ENCODE measurements at places on chromosomes 2 and 18. TPM values are rescaled to one million over a fixed set of nuclear protein-coding genes. Genes with fewer than 3 reads are reported as not detected.

Gene RESP18
- total RNA-seq = not detected

Gene TXNDC2
- not detected for total RNA-seq

Gene TBC1D8
- total RNA-seq = 35.3 TPM

Gene ANKRD62
- total RNA-seq = not detected

Gene GAL3ST2
- not detected for total RNA-seq

Gene DSG4
- not detected for total RNA-seq

Gene ACMSD
- total RNA-seq = not detected

Gene GLI2
- 2.9 TPM for total RNA-seq

Gene LHCGR
- total RNA-seq = not detected

Gene RAB17
- 0.26 TPM for total RNA-seq

Gene LIPG
- 0.40 TPM for total RNA-seq

Gene SAG
- total RNA-seq = not detected

Gene GPBAR1
- total RNA-seq = not detected

Gene UGT1A6
- not detected for total RNA-seq

Gene ANKRD29
- 4.9 TPM for total RNA-seq

Gene SLC14A1
- 443 TPM for total RNA-seq

Gene RBM43
- total RNA-seq = 8.0 TPM

Gene SERPINB13
- total RNA-seq = not detected

Gene CRYBA2
- total RNA-seq = not detected

Gene UGT1A7
- not detected for total RNA-seq

Gene TNFRSF11A
- total RNA-seq = 1.5 TPM

Gene FAP
- total RNA-seq = 91.9 TPM

Gene CNDP1
- not detected for total RNA-seq

Gene LIMS4
- 12.4 TPM for total RNA-seq

Data from aortic smooth muscle cell (primary cell).